ENCODE measurements at places on chromosomes 12 and 14. TPM values are rescaled to one million over a fixed set of nuclear protein-coding genes. Genes with fewer than 3 reads are reported as not detected.
A peak's percentile ranks its signal among the peaks of the same experiment; 100 is the strongest.

The RNASE12 gene
- total RNA-seq = not detected

DNA sequence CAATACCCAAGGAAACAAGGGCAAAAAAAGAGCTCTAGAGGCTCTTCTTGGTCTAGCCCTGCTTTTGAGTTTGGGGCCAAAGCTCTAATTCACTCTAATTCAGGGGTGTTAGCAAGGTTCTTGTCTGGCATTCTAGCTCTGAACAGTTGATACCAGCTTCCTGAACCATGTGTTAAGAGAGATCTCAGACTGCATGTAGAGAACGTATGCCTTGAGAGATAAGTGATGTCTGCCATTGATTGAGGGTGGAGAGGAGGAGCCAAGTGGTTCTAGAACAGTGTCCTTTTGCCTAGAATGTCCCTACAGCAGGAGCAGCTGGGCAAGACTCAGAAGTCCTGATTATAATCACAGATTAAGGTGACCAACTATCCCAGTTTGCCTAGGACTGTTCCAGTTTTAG, 18.2 kb upstream of the POC1B start:
- no peaks in the 10 kb centered on the region for H3K36me3 ChIP-seq
- no peak for DNase-seq
- H3K27me3 ChIP-seq = no peaks in the 10 kb centered on the region
- H3K4me3 ChIP-seq = no peak overlapping the region
- H3K27ac ChIP-seq = no peak overlapping the region

- peaks cover 30% of the 10 kb centered on the region for H3K27me3 ChIP-seq
- no peak overlapping the region for H3K27ac ChIP-seq
- no peaks in the 10 kb centered on the region for H3K4me1 ChIP-seq
- no peaks in the 10 kb centered on the region for H3K36me3 ChIP-seq
- H3K4me3 ChIP-seq = no peak overlapping the region
- no peak for DNase-seq
Measured at GRCh38 chr12:54135621-54136350, 53.0 kb downstream of the SMUG1 start.

GRCh38 chr14:47278233-47278842, 397.1 kb downstream of the MDGA2 start:
- H3K36me3 ChIP-seq = no peaks in the 10 kb centered on the region
- H3K4me3 ChIP-seq = no peak overlapping the region
- no peaks in the 10 kb centered on the region for H3K27me3 ChIP-seq
- no peak overlapping the region for H3K27ac ChIP-seq
- H3K4me1 ChIP-seq = no peaks in the 10 kb centered on the region

DNA sequence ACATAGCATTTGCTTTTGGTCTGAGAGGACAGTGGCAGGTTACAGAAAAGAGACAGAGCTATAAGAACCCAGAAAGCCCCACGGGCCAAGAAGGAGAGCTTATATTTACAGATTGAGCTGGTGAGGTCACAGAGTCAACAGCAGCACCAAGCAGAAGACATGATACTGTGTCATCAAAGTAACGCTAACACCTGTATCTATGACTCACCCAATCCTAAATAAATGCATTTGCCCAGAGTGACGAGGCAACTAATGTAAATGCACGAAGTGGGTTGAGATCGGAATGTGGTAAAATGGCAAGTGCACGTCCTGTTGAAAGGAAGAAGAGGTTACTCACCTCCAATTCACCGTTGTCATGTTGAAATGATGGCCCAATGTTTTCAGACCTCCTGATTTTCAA, 6.7 kb upstream of the CD163L1 start:
- DNase-seq = no peak
- H3K4me3 ChIP-seq = no peak overlapping the region
- H3K4me1 ChIP-seq = no peaks in the 10 kb centered on the region
- H3K36me3 ChIP-seq = no peaks in the 10 kb centered on the region

DNA sequence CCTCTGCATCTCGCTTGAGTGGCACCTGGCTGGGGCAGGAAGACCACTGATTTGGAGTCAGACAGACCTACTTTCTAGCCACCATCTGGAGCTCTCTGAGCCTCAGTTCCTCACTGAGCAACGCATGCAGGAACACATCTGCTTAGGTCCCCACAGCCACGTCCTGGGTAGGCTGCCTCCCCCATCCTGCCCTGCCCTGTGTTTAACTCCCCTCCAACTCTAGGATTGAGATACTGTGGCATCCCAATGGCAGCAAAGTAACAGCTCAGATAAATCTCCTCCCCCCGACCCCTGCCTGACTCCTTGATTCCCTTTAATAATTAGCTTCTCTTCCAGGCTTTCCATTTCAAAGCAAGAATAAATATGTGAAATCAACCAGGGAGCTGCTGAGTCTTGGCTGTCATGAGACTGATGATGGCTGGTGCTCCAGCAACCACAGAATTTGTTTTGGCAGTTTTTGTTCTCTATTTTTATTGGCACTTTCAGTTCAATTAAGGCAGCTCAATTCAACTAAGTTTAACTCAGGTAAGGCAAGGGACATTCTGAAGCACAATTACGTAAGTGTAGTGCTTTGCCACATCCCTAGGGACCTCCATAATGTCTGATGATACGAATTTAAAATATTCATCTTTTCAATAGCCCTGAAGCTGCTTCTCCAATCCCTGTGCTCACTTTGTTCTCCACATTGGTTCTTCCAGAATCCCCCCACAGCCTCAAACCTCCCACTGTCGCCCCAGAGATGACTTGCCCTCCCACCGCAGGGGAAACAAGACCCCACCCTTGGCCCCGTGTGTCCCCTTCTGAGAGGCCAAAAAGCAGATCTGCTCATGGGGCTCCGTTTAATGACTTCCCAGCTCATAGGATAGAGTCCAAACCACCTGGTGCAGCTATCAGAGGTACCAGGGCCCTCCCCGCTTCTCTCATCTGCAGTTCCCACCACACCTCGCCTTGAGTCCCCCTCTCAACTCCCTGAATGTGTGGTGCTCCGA, 58.2 kb downstream of the ESR2 start:
- H3K36me3 ChIP-seq = no peaks in the 10 kb centered on the region
- no peaks in the 10 kb centered on the region for H3K27me3 ChIP-seq
- DNase-seq = no peak
- H3K4me3 ChIP-seq = no peak overlapping the region
- H3K4me1 ChIP-seq = peaks cover 12% of the 10 kb centered on the region

DNA sequence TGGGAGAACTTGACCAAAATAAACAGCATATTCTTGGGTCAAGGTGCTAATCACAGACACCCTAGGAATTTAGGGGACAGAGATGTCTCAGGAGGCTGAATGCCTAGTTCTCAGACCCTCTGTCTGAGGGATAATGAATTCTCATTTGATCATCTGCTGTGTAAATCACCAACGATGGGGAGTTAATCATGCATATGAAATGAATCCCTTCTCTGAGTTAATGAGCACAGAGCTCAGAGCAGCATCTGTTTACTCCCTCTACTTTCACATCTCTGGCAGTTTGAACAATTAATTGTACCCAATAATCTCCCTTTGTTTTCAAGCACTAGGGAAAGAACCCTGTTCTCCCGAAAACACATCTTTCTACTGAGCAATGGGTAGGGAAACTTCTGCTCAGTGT, 129.4 kb upstream of the SRRM4 start:
- H3K27ac ChIP-seq = no peak overlapping the region
- H3K4me3 ChIP-seq = no peak overlapping the region
- no peak for DNase-seq
- no peaks in the 10 kb centered on the region for H3K36me3 ChIP-seq
- H3K4me1 ChIP-seq = no peaks in the 10 kb centered on the region
- no peaks in the 10 kb centered on the region for H3K27me3 ChIP-seq

GRCh38 chr12:78797196-78797931, 67.2 kb upstream of the SYT1 start:
- H3K4me1 ChIP-seq = no peaks in the 10 kb centered on the region
- DNase-seq = no peak
- H3K4me3 ChIP-seq = no peak overlapping the region
- H3K36me3 ChIP-seq = no peaks in the 10 kb centered on the region
- no peaks in the 10 kb centered on the region for H3K27me3 ChIP-seq
- H3K27ac ChIP-seq = no peak overlapping the region

- DNase-seq = no peak
- no peaks in the 10 kb centered on the region for H3K27me3 ChIP-seq
- H3K4me3 ChIP-seq = no peak overlapping the region
Measured at GRCh38 chr14:91125801-91126200, 11.9 kb downstream of the DGLUCY start.

- DNase-seq = peak; percentile 14
- no peaks in the 10 kb centered on the region for H3K36me3 ChIP-seq
- H3K4me3 ChIP-seq = no peak overlapping the region
- H3K27ac ChIP-seq = no peak overlapping the region
- H3K4me1 ChIP-seq = no peaks in the 10 kb centered on the region
- peaks cover 22% of the 10 kb centered on the region for H3K27me3 ChIP-seq
Measured at GRCh38 chr12:128976120-128976738, 123.0 kb downstream of the GLT1D1 start.

DNA sequence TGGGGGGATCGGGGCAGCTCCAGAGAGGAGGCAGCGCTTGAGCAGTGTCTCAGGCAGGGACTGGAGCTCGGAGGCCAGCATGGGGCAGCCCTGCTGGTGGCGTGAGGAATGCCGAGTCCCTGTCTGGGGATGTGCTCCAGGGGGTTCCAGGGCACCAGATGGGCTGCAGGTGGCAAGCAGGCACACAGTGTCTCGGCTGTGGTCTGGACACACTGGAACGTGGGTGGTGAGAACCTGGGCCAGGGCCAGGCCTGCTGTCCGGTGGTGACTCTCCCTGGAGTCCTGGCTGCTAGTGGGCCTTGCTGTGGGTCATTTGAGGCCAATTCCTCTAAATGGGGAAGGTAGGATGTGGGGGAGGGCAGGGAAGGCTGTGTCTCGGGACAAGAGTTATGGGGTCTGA, 199.4 kb upstream of the RTL1 start:
- H3K4me3 ChIP-seq = no peak overlapping the region
- no peaks in the 10 kb centered on the region for H3K36me3 ChIP-seq
- peaks cover 7% of the 10 kb centered on the region for H3K27me3 ChIP-seq
- no peaks in the 10 kb centered on the region for H3K4me1 ChIP-seq
- no peak overlapping the region for H3K27ac ChIP-seq
- DNase-seq = no peak

DNA sequence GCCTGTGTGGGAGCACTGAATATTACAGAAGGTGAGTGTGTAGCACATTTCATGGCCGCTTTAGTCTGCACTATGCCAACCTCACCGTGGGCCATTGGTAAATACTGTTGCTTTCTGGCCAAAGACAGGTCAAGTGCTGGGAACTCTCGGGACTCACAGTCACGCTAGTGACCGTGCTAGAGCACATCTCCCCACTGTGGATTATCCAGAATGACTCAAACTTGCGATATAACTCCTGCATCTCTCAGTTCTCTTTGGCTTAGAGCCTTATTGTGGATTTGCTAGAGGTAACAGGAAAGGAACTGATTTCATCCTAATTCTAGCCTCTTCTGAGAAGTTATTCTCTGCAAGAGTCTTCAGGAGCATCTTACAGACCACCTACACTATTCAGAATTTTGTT, 86.5 kb downstream of the DAD1 start:
- peaks cover 35% of the 10 kb centered on the region for H3K4me1 ChIP-seq
- no peak for DNase-seq
- no peaks in the 10 kb centered on the region for H3K27me3 ChIP-seq
- H3K27ac ChIP-seq = peak overlapping the region; percentile 98
- H3K36me3 ChIP-seq = peaks cover 97% of the 10 kb centered on the region

The MUCL1 gene
- total RNA-seq = not detected

The HOXC6 gene
- not detected for total RNA-seq

GRCh38 chr14:60738843-60739508, 4.4 kb downstream of the MNAT1 start:
- no peaks in the 10 kb centered on the region for H3K27me3 ChIP-seq
- H3K27ac ChIP-seq = no peak overlapping the region
- no peak for DNase-seq
- H3K36me3 ChIP-seq = peaks cover 11% of the 10 kb centered on the region

- H3K4me1 ChIP-seq = no peaks in the 10 kb centered on the region
- H3K36me3 ChIP-seq = no peaks in the 10 kb centered on the region
- H3K27ac ChIP-seq = no peak overlapping the region
- DNase-seq = peak; percentile 40
Measured at GRCh38 chr12:74021937-74022336, 515.7 kb upstream of the ATXN7L3B start.

The CDH24 gene
- 1.00 TPM for total RNA-seq

DNA sequence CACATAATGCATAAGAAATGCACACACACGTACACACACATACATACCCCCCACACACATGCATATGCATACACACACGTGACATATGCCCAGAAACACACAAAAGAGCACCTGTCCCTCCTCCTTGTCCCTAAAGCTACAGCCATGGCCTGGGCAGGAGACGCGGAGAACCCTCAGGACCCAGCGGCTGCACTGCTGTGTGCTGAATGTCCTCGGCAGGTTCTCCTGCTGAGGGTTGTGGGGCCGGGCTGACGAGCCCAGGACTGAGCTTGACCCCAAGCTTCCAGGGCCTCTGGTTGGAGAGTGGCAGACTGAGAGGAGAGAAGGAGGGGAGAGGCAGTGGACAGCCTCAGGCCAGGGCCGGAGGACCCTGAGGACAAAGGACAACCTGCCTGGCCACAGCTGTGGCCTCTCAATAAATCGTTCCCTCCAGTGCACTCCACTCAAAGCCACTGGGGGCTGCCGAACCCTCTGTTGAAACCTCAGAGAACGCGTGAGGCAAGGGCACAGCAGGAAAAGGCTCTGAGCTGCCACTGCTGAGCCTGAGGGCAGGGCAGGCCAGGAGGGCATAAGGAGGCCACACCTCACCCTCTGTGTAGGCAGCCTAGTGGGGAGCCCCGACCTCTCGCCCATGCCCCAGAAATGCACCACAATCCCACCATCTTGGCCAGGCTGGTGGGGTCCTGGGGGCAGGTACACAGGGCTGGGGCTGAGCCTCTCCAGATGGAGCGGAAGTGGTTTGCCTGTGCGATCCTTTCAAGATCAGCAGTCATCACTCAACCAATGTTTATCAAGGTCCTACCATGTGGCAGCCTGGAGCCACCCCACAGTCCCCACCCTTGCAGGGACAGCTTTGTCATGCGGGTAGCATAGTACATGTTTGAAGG, 3.1 kb downstream of the CACNA2D4 start:
- H3K27ac ChIP-seq = peak overlapping the region; percentile 38
- H3K27me3 ChIP-seq = peaks cover 3% of the 10 kb centered on the region
- H3K4me1 ChIP-seq = peaks cover 9% of the 10 kb centered on the region
- no peak overlapping the region for H3K4me3 ChIP-seq

The PCK2 gene
- total RNA-seq = 118 TPM

- H3K27ac ChIP-seq = no peak overlapping the region
- no peaks in the 10 kb centered on the region for H3K36me3 ChIP-seq
- no peak for DNase-seq
- H3K4me1 ChIP-seq = no peaks in the 10 kb centered on the region
- no peak overlapping the region for H3K4me3 ChIP-seq
Measured at GRCh38 chr12:52210186-52210924, 18.5 kb upstream of the KRT80 start.

- H3K27me3 ChIP-seq = no peaks in the 10 kb centered on the region
- H3K36me3 ChIP-seq = peaks cover 88% of the 10 kb centered on the region
- no peak overlapping the region for H3K27ac ChIP-seq
- no peak overlapping the region for H3K4me3 ChIP-seq
- H3K4me1 ChIP-seq = no peaks in the 10 kb centered on the region
Measured at GRCh38 chr12:133120385-133121191, 9.5 kb downstream of the ZNF891 start.

All from activated CD4-positive, alpha-beta memory T cell treated with anti-CD3 and anti-CD28 coated beads for 36 hours (primary cell).